T-helper 2 cell treated with Interferon-gamma antibody and Interleukin-4, amounts not matched to agents 5 μg/mL and 100 μg/mL, for 36 hours (primary cell): ENCODE measurements at places on chromosomes 3 and 15.

DNA sequence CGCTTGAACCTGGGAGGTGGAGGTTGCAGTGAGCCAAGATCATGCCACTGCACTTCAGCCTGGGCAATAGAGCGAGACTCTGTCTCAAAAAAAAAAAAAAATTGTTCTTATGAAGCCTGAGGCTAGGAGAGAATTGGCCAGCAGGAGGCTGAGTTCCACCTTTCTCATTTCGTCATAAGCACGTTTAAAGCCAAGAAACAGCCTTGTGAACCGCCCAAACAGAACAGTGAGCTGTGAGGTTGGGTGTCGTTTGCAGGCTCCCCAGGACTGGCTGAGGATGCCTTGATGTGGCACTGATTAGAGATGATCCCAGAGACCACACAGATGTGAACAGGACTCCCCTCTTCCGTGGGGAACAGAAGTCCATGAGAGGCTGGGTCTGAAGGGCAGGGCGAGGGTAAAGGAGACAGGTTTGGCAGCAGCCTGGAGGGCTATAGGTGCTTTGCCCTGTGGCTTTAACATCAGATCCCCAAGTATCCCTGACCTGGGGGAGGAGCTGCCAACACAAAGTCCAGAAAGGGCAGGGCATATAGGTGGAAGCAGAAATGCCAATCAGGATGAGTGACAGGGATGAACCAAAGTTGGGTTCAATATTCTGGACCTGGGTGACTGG is 52.9 kb downstream of the CLEC3B start:
- DNase-seq, result no peak

DNA sequence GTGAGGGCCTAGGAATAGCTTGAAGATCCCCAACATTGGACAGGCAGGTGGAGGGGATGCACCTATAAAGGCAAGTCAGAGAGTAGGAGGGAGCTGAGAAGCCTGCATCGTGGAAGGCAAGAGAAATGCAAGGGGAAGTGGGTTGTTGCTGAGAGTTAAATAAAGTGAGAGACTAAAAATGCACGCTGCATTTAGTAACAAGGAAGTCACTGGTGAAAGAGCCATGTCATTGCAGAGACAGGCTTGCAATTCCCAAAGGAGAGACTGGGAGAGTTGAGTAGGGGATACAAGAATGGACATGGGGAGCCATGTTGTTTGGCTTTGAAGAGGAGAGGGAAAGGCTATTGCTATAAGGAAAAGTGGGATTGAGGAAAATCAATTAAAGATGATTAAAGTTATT is 77.0 kb upstream of the HEG1 start:
- no peak for DNase-seq

- no peak for DNase-seq
Observed at GRCh38 chr3:110677506-110677905, 394.1 kb upstream of the NECTIN3 start.

- DNase-seq, result no peak
Observed at GRCh38 chr15:96209285-96209735, 121.2 kb upstream of the NR2F2 start.

- DNase-seq, result no peak
Observed at GRCh38 chr3:53155760-53156159, 5.2 kb upstream of the PRKCD start.

GRCh38 chr3:152717252-152717651 is 117.7 kb upstream of the P2RY1 start:
- DNase-seq, result no peak

DNA sequence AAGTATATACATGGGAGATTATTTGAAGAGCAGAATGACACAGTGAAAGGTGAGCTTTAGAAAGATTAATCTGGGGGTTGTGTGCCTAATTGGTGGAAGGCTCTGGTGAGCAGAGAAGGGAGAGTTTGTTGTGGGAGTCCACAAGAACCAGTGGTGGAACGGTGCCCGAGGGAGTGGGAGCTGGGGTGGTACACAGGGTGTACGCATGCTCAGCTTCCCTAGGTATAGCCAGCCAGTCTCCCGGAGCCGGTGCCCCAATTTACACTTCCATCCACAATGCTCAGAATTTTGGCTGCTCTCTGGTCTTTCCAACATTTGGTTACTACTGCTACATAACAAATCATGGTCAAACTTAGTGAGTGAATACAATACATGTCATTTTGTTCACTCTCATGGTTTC is 92.5 kb downstream of the MITF start:
- DNase-seq, result no peak

GRCh38 chr3:15110206-15110605 is 11.3 kb upstream of the RBSN start:
- DNase-seq, result no peak

DNA sequence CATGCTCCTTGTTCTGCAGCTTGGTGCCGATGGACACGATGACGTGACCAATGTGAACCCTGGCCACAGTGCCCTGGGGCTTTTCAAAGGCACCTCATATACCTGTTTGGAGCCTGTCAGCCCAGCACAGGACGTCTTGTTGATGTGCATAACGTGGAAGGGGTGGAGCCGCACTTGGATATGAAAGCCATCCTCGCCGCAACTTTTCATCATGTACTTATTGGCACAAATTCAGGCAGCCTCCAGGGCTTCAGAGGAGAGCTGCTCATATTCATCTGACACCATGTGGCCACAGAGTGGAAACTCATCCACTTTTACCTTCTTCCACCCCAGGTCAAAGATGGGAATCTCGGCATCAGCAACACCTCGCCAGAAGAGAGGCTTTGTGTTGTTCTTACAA is 24.7 kb downstream of the POPDC2 start:
- no peak for DNase-seq

GRCh38 chr3:13132731-13133410 is 59.6 kb upstream of the IQSEC1 start:
- no peak for DNase-seq

GRCh38 chr3:27194861-27195483 is 174.2 kb downstream of the NEK10 start:
- DNase-seq, result no peak

DNA sequence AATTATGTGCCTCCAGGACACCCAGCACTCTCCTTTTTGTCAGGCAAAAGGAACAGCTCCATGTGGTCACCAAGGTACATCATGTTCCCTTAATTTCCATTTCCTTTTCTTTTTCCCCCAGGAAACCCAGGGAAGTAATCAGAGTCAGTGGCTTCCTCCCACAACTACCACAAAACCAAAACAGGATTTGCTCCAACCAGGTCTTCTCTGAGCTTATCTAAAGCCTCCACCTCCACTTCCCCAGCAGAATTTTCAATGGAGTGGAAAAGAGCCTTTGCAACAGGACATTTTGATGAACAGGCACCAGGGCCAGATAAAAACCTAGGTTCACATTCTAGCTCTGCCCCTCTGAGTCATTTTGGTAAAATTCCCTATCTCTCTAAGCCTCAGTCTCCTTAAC is 154.3 kb downstream of the NR2F2 start:
- DNase-seq, result no peak

GRCh38 chr15:74137537-74137894 is 7.1 kb downstream of the ISLR2 start:
- DNase-seq, result no peak

DNA sequence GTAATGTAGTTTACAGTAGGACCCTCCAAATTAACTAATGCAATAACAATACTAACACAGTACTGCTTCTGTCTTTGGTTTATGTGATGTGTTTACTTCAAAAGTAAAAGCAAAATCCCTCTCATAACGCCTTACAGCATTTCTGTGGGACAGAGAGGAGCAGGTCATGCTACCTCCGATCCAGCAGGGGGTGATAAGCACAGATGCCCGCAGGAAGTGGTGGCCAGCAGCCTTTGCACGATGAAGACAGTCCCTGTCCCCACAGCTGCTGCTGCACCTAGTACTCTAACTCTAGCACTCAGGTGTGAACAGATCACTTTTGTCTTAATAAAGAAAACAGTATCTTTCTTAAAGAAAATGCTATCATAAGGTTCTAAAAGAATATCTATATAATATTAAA is 38.3 kb downstream of the ANO10 start:
- no peak for DNase-seq

DNA sequence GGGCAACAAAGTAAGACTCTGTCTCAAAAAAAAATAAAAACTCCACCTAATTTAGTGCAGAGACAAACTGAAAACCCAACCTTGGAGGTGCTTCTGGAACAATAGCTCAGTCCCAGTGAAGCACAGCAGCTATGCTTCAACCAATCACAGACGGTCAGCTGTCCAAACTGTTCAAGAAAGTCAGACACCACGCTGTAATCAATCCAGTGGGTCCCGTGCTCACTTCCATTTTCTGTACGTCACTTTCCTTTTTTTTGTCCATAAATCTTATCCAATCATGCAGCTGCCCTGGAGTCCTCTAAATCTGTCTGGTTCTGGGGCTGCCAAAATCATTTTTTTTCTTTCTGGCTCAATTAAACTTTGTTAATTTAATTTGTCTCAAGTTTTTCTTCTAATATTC is 93.6 kb upstream of the FAM174B start:
- DNase-seq, result no peak

DNA sequence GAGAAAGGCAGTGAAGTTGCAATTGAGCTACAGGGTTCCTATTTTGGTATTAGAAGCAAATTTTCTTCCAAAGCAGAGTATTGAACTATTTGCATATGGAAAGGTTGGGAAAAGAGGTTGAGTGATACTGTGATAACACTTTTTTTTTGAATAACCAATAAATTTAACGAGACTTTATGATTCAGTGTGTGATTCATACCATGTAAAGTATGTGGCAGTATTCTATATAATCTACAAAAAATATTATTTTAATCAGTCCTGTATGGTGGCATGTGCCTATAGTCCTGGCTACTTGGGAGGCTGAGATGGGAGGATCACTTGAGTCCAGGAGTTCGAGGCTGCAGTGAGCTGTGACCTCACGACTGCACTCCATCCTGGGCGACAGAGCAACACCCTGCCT is 206.9 kb downstream of the BBX start:
- DNase-seq, result no peak

DNA sequence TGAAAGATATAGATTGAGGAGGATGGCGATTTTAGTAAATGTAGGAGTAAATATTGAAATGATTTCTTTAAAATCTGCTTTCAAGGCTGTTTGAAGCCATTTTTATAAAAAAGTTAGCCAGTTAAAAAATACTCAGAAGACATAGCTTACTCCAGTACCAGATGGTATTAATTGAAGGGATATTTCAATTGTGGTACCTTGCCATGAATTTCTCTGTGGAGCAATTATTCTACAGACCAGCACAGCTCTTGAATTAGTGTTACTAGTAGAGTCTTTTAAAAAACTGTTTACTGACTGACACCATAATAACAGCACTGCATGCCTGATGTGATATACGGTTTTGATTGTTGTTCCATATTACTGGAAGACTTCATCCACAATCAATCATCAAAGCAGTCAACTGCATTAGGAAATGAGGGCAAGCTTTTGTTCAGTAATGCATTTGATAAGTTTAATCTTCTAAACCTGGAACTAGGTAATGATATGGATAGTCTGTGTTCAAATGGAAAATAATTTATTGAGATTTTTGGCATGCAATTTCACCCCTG is 106.4 kb downstream of the MFSD1 start:
- no peak for DNase-seq

DNA sequence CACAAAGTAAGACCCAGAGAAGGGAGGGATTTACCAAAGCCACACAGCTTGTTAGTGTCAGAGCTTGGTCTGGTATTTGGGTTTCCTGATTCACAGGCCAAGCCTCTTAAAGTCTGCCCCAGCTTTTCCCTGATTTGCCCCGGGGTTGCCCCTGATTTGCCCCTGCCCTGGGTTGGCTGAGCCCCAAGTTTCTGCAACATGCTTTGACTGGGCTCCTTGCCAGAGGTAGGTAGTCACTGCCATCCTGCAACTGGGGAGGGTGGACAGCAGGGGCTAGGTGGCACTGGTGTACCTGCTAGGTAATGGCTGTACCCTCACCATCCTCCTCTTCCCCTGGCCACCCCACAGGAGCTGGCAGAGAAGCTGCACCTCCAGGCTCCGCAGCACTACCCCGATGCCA is 2.5 kb downstream of the MPI start:
- no peak for DNase-seq

DNA sequence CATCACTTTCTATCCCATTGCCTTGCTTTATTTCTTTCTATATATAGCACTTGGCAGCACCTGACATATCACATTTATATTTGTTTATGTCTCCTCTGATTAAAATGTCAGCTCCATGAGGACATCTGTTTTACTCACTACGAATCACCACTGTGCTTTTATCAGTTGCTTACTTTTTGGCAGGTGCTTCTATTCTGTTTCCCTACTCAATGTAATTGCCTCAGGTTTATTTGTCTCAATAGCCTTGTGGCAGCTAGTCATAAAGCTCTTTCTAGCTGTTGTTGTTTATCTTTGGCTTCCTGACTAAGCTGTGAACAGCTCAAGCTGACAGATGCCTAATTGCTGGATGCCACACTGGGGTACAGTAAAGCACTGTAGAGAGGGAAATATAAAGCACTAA is 85.5 kb downstream of the VPS13C start:
- no peak for DNase-seq

DNA sequence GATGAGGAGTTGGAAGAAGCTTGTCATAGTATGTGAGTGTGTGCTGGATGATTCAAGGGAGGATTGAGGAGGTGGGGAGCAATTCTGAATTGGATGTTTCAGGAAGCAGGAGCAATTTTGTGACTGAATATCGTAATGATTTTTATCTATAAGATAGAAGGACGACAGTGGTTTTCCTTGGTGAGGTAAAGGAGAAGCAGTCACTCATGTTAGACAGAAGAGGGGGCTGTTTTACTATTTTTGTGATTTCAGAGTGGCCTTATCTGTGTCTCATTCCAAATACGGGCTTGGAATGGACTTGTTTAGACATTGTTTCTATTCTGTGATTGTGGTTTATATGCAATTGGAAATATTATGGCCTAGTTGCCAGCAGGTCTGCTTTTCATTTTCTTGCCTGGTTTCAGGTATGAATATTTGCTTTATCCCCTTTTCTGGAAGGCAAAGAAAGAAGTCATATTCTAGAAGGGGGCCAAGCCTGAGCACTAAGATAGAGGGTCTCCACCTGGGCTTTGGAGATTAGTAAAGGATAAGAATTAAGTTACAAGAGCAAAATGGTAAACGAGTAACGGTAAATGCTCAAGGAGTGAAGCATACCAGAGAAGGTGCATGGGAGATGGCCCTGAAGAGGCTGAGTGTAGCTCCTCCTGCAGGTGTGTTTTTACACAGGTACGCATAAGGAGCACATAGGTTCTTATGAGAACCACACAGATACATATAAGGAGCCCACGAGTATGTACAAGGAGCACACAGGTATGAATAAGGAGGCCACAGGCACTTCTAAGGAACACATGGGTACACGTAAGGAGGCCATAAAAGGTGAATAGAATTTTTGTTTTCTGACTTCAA is 124.6 kb upstream of the KCNAB1 start:
- no peak for DNase-seq

- no peak for DNase-seq
Observed at GRCh38 chr15:83289160-83289559, 4.7 kb upstream of the BNC1 start.

- DNase-seq, result peak; percentile 37
Observed at GRCh38 chr3:111311709-111312235, 230.2 kb upstream of the CD96 start.
